ENCODE measurements at places on chromosomes 7 and 10. TPM values are rescaled to one million over a fixed set of nuclear protein-coding genes. Genes with fewer than 3 reads are reported as not detected.

DNA sequence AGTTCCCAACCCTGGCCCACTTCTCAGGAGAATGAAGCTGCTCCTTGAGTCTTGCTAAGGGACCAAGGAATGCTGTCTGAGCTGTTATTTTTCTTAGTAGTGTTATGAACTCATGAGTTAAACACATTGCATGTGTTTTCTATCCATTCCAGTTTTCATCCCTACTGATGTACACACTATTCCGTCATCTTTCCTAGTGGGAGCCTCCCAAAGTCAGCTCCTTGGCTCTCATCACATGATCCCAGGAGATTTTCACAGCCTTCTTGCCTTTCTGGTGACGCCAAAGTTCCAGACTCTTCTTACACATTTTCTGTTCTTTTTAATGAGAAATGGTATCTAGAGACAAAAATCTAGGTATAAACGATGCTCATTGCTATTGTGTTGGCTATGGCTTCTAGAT is 8.4 kb upstream of the C10orf71 start:
- no peak overlapping the region for H3K27ac ChIP-seq
- H3K36me3 ChIP-seq = no peaks in the 10 kb centered on the region
- H3K27me3 ChIP-seq = peaks cover 7% of the 10 kb centered on the region
- H3K4me3 ChIP-seq = no peak overlapping the region
- no peak for DNase-seq

- DNase-seq = no peak
- H3K27me3 ChIP-seq = no peaks in the 10 kb centered on the region
- no peak overlapping the region for H3K4me3 ChIP-seq
- H3K4me1 ChIP-seq = no peaks in the 10 kb centered on the region
- no peak overlapping the region for H3K27ac ChIP-seq
These were observed 32.8 kb upstream of the MYO3A start for GRCh38 chr10:25901199-25901598.

DNA sequence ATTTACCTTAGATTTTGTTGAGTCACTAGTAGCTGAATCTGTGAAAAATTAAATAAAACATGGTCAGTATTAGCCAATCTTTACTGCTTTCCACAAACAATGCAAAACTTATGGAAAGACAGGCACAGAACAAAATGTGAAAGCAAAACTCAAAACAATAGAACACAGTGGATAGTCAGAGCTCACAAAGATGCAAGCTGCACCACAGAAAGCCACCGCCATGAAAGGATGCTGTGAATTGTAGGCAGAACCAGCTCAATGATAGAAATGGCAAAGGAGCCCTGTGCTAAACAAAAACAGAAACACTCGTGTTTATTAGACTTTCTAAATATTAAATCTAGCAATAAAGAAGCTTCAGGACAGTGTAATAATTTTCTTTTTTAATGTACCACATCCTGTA is 134.4 kb downstream of the ARHGAP21 start:
- DNase-seq = no peak
- H3K4me3 ChIP-seq = no peak overlapping the region
- H3K36me3 ChIP-seq = peaks cover 47% of the 10 kb centered on the region
- H3K27me3 ChIP-seq = no peaks in the 10 kb centered on the region

GRCh38 chr7:37180828-37181549 is 267.7 kb downstream of the ELMO1 start:
- DNase-seq = no peak
- peaks cover 2% of the 10 kb centered on the region for H3K4me1 ChIP-seq
- H3K4me3 ChIP-seq = no peak overlapping the region
- H3K27ac ChIP-seq = no peak overlapping the region

- no peak for DNase-seq
- H3K27me3 ChIP-seq = no peaks in the 10 kb centered on the region
- H3K4me3 ChIP-seq = no peak overlapping the region
- H3K27ac ChIP-seq = no peak overlapping the region
- H3K4me1 ChIP-seq = no peaks in the 10 kb centered on the region
These were observed 629.3 kb downstream of the IPMK start for GRCh38 chr10:57638411-57638810.

DNA sequence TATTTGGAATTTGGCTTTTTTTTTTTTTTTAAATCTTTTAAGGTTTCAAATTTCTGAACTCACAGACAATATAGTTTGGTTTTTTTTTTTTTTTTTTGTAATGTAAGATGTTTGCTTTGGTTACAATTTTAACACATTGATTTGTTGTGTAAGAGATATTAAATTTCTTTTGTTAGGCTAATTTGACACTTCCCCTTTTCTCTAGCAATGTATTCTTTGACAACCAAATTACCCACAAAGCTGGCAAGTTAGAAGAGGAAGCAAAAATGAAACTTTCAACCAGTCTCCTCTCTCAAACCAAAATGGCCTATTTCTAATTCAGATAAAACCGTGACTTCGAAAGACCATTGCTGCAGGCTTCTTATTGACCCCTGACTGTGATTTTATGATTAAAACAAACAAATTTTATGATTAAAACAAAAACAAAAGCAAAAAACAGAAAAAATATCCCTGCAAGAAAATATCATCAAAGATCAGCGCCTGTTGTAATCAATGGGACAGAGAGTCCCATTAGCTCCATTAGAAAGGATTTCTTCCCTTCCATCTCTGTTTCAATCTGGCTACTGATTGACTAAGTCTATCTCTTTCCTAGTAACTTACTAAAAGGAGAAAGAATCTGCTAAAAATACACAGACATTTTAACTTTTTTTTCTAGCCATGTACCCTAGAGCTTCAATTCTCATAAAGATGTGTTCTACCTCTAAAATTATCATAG is 489.2 kb downstream of the MDFIC start:
- peaks cover 7% of the 10 kb centered on the region for H3K4me1 ChIP-seq
- no peak overlapping the region for H3K27ac ChIP-seq
- H3K36me3 ChIP-seq = no peaks in the 10 kb centered on the region
- peaks cover 1% of the 10 kb centered on the region for H3K27me3 ChIP-seq

- no peak overlapping the region for H3K4me3 ChIP-seq
- H3K36me3 ChIP-seq = no peaks in the 10 kb centered on the region
- H3K4me1 ChIP-seq = no peaks in the 10 kb centered on the region
- DNase-seq = no peak
These were observed 272.6 kb downstream of the FGFR2 start for GRCh38 chr10:121325490-121326231.

DNA sequence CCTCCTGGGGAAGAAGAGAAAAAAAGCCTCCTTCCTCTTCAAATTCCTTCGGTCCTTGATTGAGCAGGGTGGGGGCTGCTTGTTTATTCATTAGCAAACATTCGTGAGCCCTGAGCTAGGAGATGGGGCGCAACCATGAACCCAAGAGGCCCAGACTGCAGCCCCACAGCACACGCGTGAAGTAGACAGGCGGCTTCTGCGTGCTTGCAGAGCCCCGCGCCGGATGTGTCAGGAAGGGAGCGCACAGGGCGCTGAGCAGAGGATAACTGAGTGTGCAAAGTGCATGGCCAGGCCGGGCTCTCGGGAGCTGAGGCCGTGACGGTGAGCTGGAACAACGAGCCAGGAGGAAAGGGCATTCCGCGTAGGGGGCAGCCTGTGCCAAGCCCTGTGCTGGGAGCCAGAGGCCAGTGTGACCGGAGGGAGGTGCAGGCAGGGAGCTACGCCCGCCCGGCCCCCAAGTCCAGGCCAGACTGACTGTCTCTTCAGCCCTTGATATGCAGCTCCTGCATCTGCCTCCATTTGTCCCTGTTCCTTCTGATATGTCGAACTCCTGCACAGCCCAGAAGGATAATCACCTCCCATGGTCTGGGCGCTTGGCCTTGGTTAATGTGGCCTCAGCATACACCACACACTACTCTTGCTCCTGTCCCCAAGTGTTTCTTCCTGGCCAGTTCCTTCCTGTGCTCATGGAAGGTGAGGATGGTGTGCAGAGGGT is 4.6 kb downstream of the FOXL3 start:
- DNase-seq = no peak
- no peak overlapping the region for H3K4me3 ChIP-seq
- H3K36me3 ChIP-seq = no peaks in the 10 kb centered on the region
- no peaks in the 10 kb centered on the region for H3K4me1 ChIP-seq

DNA sequence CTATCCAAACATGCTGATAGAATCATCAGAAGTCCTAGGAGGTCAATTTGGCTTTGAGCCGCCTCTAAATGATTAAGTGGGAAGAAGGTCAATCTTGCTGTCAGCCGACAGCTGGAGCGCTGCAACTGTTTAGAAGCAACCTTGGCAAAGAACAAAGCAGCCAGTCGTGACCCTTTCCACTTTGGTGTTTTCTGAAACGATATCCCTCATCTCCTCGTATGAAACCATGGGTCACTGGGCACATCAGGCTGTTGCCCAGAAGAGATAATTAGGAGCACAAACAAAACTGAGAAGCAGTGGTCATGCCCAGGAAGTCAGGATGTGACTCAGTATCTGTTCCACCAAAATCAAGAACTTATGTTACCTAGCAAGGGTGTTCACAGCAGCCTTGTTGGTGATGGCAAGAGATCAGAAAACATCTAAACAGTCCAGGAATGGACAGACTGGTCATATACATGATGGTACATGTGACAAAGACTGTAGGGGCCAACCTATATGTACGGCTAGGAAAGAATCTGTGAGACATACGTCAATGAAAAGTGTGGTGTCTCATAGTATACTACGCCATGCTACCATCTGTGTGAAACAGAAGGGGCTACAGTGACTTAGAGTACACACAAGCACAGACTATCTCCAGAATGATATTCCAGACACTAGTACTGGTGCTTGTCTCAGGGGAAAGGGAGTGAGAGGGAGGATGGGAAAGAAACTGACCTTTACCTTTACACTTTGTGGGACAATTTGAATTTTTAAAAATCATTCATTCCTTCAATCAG is 22.4 kb downstream of the STN1 start:
- H3K4me1 ChIP-seq = peaks cover 65% of the 10 kb centered on the region
- H3K4me3 ChIP-seq = no peak overlapping the region
- DNase-seq = peak; percentile 45

DNA sequence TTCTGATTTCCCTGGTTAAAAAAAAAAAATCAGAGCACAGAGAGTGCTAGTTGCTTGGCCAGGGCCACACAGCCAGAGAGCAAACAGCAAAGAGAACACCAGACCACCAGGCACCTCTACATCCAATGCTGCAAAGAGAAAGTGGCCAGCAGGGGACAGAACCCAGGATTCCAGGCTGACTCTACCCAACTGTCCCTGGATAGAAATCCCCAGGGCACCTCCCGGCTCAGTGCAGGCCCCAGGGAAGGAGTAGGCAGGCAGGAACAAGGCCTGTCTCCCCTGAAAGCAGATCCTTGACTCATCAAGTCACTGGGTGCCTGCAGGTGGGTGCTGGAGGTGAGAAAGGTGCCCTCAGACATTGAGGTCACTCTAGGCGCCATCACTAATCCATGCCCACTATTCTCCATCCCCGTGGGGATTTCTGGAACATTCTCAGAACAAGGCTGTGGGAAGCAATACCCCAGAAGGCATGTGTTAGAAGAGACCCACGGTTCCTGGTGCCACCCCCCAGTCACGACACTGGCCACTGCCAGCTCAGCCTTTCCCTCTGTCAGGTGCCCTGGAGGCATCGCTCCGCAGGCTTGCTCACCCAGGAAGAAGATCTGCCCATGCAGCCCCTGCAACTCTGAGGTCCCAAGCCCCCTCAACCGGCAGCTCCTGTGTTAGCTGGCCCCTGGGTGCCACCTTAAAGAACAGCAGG is 154.8 kb downstream of the GRID1 start:
- DNase-seq = no peak
- H3K4me3 ChIP-seq = no peak overlapping the region
- H3K4me1 ChIP-seq = no peaks in the 10 kb centered on the region
- no peaks in the 10 kb centered on the region for H3K27me3 ChIP-seq
- no peaks in the 10 kb centered on the region for H3K36me3 ChIP-seq

DNA sequence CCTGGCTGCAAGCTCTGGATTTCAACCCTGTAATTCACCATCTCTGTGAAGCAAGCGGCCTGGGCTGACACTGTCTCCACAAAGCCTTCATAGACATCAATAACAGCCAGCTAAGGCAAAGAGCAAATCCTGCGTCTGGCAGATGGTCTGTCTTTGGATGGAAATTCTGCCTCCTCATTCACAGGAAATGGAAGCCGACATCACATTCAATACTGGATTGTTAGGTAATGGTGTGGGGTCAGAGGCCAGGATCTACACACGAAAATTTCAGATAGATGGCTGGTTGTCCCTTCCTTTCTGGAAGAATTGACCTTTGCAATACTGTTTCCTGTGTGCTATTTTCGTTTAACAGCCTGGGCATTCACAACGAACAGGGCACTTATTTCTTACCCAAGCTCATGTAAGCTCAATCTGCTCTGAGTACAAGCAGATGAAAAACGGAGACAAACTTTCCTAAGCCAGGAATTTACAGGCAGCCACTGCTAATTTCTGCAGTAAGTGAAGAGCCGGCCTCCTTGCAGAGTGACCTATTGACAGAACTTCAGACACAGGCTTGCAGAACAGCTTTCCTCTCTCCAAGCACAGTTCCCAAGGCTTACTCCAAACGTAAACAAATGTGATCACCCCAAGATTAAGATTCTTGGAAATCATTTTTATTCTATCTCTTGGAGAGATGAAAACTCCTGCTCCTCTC is 3.1 kb upstream of the ADAM12 start:
- H3K27me3 ChIP-seq = peaks cover 18% of the 10 kb centered on the region
- H3K27ac ChIP-seq = no peak overlapping the region
- no peak overlapping the region for H3K4me3 ChIP-seq

- peak overlapping the region; percentile 76 for H3K4me3 ChIP-seq
- no peaks in the 10 kb centered on the region for H3K27me3 ChIP-seq
- DNase-seq = peak; percentile 43
- peaks cover 29% of the 10 kb centered on the region for H3K4me1 ChIP-seq
- peak overlapping the region; percentile 60 for H3K27ac ChIP-seq
- peaks cover 6% of the 10 kb centered on the region for H3K36me3 ChIP-seq
These were observed 1.3 kb downstream of the MBLAC1 start for GRCh38 chr7:100127866-100128636.

- H3K4me3 ChIP-seq = no peak overlapping the region
- H3K36me3 ChIP-seq = no peaks in the 10 kb centered on the region
- DNase-seq = no peak
- peaks cover 5% of the 10 kb centered on the region for H3K27me3 ChIP-seq
- no peaks in the 10 kb centered on the region for H3K4me1 ChIP-seq
These were observed 234.5 kb downstream of the AHR start for GRCh38 chr7:17532861-17533404.

DNA sequence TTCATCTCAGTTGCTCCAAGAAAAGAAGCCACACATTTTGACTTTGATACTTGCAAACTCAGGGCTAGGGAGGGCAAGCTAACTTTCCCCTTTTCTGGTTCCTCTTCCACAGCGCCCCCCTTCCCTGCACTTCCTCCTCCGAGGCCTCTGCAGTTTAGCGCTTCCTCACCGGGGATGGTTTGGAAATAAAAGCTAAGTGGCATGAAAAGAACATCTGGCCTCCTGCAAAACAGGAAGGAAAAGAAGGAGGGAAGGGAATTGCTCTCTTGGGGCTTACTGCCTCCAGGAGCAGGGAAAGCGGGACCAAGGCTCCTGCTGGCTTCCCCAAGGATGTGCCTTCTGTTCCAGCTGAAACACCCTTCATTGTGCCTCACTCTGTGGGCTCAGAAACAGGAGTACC is 42.3 kb downstream of the PRKCQ start:
- no peak overlapping the region for H3K27ac ChIP-seq
- H3K4me1 ChIP-seq = peaks cover 80% of the 10 kb centered on the region
- H3K4me3 ChIP-seq = no peak overlapping the region
- DNase-seq = no peak

- no peak overlapping the region for H3K4me3 ChIP-seq
- no peak overlapping the region for H3K27ac ChIP-seq
- H3K36me3 ChIP-seq = peaks cover 42% of the 10 kb centered on the region
- DNase-seq = no peak
These were observed 3.9 kb downstream of the ASNS start for GRCh38 chr7:97868314-97868713.

REEP3 gene
- 20.7 TPM for total RNA-seq

FAM25G gene
- not detected for total RNA-seq

TEX47 gene
- not detected for total RNA-seq

MRPS17 gene
- 22.3 TPM for total RNA-seq

VWA2 gene
- not detected for total RNA-seq

SPDYE11 gene
- total RNA-seq = not detected

NKX2-3 gene
- total RNA-seq = not detected

CROT gene
- total RNA-seq = 9.6 TPM

SPDYE2B gene
- not detected for total RNA-seq

MRPL32 gene
- 63.6 TPM for total RNA-seq

MMP21 gene
- not detected for total RNA-seq

FAM131B gene
- total RNA-seq = 1.9 TPM

Measured in activated CD4-positive, alpha-beta memory T cell treated with anti-CD3 and anti-CD28 coated beads for 36 hours (primary cell).